IMR-90 (cell line): ENCODE measurements at places on chromosomes 2 and 18.

DNA sequence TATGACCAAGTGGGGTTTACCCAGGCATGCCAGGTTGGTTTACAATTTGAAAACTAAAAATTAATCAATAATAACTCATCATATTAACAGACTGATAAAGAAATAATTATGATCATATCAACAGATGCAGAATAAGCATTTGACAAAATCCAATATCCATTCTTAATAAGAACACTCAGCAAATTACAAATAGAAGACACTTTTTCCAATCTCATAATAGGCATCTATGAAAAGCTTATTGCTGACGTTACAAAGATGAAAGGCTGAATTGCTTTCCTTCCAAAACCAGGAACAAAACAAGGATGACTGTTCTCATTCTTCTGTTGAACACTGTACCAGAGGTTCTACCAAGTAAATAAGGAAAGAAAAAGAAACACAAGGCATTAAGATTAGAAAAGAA lies 55.1 kb upstream of the C2orf15 start:
- no peak for DNase-seq

GRCh38 chr2:237156031-237156856 lies 70.6 kb downstream of the COPS8 start:
- DNase-seq, result peak; percentile 93

GRCh38 chr18:7876354-7877104 lies 309.4 kb downstream of the PTPRM start:
- no peak for DNase-seq

DNA sequence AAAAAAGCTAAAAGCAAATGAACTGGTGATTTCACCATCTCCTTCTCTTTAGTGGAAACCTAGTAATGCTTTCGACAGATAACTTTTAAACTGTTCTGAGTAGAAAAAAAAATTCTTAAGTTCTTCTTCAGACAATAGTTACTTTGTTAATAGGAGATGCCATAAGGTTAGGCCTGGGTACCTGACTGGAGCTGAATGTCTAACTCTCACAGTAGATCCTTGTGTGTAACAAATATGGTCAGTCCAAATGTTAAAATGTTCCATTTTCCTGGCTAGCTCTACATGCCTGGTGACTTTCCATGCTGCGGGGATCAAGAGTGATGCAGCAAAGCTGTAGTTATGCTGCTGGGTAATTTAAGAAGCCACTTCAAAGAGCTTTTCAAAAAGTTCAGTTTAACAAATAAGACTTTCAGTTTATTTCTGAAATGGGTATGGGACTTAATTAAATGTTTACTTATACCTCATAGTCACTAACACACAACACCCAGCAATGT lies 264.0 kb upstream of the SESTD1 start:
- no peak for DNase-seq

DNA sequence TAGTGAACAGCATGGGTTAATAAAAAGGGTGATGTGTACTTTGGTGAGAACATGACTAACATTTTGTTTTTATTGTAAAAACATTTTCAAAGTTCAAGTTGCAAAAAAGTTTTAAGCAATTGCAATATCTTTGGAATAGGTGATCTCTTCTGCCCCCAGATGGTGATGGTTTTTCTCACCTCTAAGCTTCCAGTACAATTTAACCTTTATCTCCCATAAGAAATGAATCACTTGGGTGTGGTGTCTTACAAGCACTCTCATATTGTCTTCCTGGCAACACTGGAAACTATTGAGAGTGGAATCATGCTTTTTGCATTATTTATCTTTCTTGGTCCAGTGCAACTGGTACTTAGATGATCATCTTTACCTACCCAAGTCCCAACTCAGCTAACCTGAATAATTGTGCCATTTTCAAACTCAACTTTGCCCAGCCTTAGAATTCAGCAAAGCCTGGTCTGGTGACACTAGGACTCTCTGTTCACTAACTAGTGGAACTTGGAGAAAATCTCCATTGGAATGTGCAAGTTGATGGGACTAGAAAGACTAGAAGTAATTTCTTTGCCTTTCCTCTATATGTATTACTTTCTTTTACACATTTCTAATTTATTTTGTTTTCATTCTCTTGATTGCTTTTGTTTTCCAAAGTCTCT lies 964.7 kb upstream of the ZEB2 start:
- DNase-seq, result peak; percentile 66
